Cardiac septum (tissue), 1 donor: ENCODE measurements at places on chromosomes 1 and 21. TPM values are rescaled to one million over a fixed set of nuclear protein-coding genes. Genes with fewer than 3 reads are reported as not detected.

Gene GJA5
- 9.9 TPM for total RNA-seq

Gene LCE1D
- total RNA-seq, result not detected

Gene OR10Z1
- total RNA-seq, result not detected

Gene CELA3B
- total RNA-seq, result not detected

Gene SPRR2E
- total RNA-seq, result not detected

Gene S100A12
- 4.1 TPM for total RNA-seq

Gene S100A3
- 1.3 TPM for total RNA-seq

Gene DNASE2B
- not detected for total RNA-seq

Gene AIRE
- total RNA-seq, result 0.11 TPM

Gene SLC19A1
- 2.7 TPM for total RNA-seq

Gene HPDL
- total RNA-seq, result not detected
